ENCODE measurements at places on chromosomes 1 and 21.
A peak's percentile ranks its signal among the peaks of the same experiment; 100 is the strongest.

GRCh38 chr1:16371725-16372124 is 4.7 kb downstream of the SZRD1 start:
- peak; percentile 13 for DNase-seq

GRCh38 chr1:4346131-4346530 is 308.3 kb upstream of the AJAP1 start:
- no peak for DNase-seq

DNA sequence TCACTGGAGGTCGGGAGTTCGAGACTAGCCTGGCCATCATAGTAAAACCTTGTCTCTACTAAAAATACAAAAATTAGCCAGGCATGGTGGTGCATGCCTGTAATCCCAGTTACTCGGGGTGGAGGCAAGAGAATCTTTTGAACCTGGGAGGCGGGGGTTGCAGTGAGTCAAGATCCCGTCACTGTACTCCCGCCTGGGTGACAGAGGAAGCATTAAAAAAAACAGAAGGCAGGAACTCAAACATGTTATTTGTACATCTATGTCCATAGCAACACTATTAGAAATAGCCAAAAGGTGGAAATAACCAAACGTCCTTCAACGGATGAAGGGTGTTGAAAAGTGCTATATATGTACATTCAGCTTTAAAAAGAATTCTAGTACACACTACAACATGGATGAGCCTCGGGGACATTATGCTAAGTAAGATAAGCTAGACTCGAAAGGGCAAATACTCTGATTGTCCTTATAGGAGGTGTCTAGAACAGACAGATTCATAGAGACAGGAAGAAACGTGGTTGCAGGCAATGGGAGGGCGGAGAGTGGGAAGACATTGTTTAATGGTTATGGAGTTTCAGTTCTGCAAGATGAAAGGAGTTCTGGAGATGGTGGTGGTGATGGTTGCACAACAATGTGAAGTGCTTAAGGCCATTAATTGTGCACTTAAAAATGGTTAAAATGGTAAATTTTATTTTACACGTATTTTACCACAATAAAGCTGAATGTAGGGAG is 19.2 kb downstream of the NLRP3 start:
- no peak for DNase-seq

DNA sequence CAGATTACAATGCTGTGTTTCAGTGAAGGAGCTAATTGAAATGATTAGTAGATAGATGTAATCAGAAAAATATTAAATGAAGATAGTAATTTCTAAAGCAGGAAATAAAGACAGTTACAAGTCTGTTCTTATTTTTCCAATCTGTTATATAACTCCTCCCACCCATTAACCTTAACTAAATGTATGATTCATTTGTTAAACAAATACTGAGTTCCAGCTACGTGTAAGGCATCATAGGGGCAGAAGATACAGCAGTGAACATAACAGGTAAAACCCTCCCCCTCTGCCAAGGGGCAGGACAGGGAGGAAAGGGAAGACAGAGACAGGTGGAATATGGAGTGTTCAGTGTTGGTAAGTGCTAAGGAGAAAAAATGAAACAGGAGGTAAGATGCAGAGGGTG is at the start of gene FAM177B:
Gene FAM177B (plus strand): TSS at position 231 of the 400 bp plus-strand sequence. CDS start 9,344 bp downstream, outside the sequence.
- no peak for DNase-seq

DNA sequence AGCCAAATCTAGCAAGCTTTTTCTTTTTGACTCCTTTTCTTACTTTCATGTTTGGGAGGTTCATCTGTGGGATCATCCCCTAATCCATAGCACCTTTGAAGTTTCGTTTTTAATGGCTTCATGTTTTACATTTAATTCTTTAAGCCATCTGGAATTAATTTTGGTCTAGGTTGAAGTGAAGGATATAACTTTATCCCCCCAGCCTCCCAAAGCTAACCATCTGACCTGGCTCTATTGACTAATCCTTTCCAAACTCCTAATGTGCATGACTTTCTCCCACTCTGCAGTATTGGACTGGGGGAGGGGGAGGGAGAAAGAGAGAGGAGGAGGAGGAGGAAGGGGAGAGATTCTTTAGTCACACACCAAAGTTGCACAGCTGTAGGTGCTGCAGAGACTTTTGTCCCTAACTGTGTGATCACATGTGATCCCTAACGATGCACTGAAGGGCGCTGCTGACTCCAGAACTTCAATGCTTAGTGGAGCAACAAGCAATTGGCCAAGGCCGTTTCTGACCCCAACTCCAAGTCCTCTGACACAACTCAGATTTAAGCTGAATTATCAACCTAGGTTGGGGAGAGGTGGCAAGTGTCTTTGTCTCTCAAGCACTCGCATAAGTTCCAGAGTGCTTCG is 191.6 kb downstream of the HUNK start:
- DNase-seq, result no peak

GRCh38 chr1:203424861-203425662 is 50.5 kb upstream of the PRELP start:
- DNase-seq, result no peak

DNA sequence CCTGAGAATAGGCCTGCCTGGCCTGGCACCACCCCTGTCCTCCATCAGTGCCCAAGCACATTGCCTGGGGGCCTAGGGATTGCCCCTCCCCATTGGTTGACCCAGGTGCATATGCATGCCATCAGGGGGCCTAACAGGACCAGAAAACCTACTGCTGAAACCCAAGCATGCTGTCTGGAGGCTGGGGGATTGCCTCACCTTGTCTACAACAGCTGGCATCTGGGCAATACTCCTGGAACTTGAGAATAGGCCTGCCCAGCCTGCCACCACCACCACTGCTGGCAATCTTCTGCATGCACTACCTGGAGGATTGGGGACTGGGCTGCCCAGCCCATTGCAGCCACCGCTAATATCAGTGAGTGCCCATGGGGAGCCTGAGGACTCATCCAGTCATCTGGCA is 56.1 kb upstream of the BCL10 start:
- no peak for DNase-seq

DNA sequence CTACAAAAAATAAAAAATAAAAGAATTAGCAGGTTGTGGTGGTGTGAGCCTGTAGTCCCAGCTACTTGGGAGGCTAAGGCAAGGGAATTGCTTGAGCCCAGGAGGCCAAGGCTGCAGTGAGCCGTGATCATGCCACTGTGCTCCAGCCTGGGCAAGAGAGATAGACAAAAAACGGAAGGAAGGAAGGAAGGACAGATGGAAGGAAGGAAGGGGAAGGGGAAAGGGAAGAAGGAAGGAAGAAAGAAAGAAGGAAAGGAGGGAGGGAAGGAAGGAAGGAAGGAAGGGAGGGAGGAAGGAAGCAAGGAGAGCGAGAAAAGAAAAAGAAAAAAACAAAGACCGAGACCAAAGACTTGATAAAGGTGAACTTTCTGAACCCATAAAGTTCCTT is 25.3 kb upstream of the RAP1A start:
- no peak for DNase-seq

DNA sequence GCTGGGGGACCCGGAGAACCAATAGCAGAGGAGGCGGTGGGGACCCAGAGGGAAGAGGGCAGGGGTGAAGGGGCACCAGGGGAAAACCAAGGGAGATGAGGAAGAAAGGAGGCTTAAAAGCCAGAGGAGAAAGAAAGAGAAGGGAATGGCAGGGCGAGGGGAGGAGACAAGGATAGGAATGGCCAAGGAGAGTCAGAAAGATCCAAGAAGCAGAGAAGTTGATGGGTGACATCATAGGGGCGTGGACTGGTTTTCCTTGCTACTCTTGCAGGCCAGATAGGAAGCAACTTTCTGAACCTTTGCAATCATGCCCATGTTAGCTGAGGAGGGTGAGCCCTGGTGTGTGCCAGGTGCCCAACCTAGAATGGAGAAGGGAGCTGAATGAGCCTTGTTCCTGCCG is 5.4 kb downstream of the NPR1 start:
- no peak for DNase-seq

DNA sequence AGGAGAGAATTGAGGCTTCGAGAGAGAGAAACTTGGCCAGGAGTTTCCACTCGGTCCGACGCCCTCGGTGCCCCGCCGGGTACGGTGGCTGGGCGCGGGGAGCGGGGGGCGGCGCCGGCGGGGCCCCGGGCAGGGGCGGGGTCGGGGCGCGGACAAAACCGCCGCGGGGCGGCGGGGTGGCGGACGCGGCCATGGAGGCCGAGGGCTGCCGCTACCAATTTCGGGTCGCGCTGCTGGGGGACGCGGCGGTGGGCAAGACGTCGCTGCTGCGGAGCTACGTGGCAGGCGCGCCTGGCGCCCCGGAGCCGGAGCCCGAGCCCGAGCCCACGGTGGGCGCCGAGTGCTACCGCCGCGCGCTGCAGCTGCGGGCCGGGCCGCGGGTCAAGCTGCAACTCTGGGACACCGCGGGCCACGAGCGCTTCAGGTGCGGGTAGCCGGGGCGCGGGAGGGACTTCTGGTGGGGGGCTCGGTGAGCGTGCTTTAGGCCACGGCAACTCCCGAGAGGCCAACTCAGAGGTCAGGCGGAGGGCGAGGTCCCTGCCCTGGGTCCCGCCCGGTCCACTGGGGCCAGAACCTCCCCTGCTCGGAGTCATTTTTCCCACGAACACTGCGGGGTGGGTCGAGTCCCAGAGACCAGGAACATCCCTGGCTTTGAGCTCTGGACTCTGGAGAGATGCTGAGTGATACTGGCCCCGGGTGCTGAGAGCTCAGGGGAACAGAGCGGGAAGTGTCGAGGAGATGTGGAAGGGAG is 431 bp downstream of the RAB42 start:
- no peak for DNase-seq

GRCh38 chr1:231534703-231535159 is 6.3 kb downstream of the TSNAX start:
- DNase-seq, result no peak

- DNase-seq, result no peak
Observed at GRCh38 chr1:110464340-110464739, 13.4 kb downstream of the PROK1 start.

DNA sequence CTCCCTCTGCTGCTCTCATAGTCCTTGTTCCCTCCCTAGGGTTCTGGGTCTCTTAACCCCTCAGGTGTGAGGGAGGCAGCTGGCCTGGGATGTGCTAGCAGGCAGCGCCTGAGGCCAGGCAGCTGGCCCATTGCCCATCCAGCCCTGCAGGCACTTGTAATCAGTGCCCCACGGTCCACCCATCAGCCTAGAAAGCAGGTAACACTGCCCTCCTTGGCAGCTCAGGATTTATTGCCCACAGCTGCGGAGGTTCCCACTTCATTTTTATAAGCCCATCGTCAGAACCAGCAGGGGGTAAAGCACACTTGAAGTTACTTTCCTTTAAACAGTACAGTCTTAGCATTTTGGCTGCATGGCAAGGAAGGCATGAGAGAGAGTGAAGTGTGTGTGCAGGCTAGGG is 70.6 kb downstream of the TMEM53 start:
- no peak for DNase-seq

- DNase-seq, result peak; percentile 42
Observed at GRCh38 chr1:36366091-36366661, 19.5 kb downstream of the STK40 start.

- DNase-seq, result no peak
Observed at GRCh38 chr1:39153684-39154083, 50.8 kb upstream of the MACF1 start.

- no peak for DNase-seq
Observed at GRCh38 chr21:19148056-19148455, 744.5 kb upstream of the TMPRSS15 start.

DNA sequence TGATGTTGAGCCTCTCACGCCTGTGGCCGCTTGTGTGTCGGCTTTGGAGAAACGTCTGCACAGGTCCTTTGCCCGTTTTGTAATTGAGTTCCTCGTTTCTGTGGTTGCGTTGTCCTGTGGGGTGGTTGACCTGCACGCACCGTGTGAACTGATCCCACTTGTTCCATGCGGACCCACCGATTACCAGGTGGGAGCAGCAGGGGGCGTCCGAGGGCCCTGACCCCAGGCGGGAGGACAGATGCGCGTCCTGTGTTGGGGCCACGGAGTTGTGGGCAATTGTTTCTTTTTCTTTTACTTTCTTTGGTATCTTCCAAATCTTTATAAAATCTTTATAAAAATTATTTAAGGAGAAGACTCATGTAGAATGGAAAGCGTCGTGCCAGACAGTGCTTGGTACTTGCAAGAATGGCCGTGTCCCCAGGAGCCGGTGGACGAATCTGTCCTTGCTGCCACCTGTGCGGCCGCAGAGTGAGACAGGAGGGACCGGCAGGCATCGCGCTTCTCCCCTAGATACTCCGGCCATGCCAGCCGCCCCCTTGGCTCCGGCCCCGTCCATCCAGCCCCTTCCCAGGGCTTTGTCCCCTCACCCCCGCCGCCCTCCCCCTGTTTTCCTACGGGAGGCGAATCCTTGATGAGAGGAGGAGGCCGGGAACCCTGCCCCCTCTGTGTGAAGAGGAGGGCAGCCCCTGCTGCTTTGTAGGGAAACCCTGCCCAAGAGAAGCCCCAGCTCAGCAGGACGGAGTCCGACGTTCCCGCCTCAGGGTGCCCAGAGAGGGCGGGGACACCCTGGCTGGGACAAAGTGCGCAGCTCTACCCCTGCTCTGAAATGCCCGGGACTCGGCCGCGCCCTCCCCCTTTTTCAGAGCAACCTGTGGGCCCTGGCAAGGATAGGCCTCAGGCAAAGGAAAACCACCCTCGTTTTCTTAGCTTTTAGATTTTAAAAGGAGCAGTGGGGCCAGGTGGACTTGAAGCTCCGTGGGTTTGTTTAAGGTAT is 41.7 kb downstream of the PRKCZ start:
- DNase-seq, result peak; percentile 40

- peak; percentile 62 for DNase-seq
Observed at GRCh38 chr1:229625071-229625914, 629 bp downstream of the TAF5L start.

DNA sequence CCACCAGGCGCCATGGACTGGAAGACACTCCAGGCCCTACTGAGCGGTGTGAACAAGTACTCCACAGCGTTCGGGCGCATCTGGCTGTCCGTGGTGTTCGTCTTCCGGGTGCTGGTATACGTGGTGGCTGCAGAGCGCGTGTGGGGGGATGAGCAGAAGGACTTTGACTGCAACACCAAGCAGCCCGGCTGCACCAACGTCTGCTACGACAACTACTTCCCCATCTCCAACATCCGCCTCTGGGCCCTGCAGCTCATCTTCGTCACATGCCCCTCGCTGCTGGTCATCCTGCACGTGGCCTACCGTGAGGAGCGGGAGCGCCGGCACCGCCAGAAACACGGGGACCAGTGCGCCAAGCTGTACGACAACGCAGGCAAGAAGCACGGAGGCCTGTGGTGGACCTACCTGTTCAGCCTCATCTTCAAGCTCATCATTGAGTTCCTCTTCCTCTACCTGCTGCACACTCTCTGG is 3.8 kb downstream of the GJB3 start:
- DNase-seq, result no peak

- DNase-seq, result no peak
Observed at GRCh38 chr1:45828841-45829240, 25.4 kb downstream of the MAST2 start.

GRCh38 chr1:62912028-62912638 is 128.2 kb downstream of the ATG4C start:
- no peak for DNase-seq

DNA sequence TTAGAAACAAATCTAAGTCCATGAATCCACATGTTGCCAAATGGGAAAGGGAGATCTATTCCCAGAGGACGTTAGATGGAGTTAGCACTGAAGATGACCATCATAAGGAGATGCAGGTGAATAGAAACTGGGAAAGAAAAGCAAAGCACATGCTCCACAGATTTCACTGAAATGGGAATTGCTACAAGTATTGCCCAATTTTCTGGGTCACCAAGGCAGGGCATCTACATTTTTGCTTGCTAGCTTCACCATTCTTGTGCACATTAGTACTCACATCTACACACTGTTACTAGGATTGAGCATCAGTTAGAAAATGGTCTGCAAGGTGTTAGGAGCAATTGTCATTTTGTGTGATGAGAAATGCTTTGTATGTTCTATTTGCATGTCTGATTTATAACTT is 99.1 kb downstream of the JAK1 start:
- no peak for DNase-seq

- DNase-seq, result no peak
Observed at GRCh38 chr1:30974536-30974935, 66.0 kb upstream of the SDC3 start.

GRCh38 chr1:201491896-201492511 is 14.9 kb downstream of the CSRP1 start:
- DNase-seq, result no peak
